IMR-90 (cell line): ENCODE measurements at places on chromosomes 1 and 21.

GRCh38 chr1:183002267-183002666 lies 21.0 kb upstream of the LAMC1 start:
- no peak overlapping the region for H3K27ac ChIP-seq
- H3K27me3 ChIP-seq: no peaks in the 10 kb centered on the region
- H3K4me3 ChIP-seq: no peak overlapping the region
- peaks cover 1% of the 10 kb centered on the region; the same call in 1 of the 2 replicates for H3K4me1 ChIP-seq

- no peak for DNase-seq
- H3K27ac ChIP-seq: no peak overlapping the region
- no peaks in the 10 kb centered on the region for H3K4me1 ChIP-seq
- H3K36me3 ChIP-seq: no peaks in the 10 kb centered on the region
- H3K27me3 ChIP-seq: no peaks in the 10 kb centered on the region
Measured at GRCh38 chr1:18511149-18511873, 30.6 kb downstream of the KLHDC7A start.

DNA sequence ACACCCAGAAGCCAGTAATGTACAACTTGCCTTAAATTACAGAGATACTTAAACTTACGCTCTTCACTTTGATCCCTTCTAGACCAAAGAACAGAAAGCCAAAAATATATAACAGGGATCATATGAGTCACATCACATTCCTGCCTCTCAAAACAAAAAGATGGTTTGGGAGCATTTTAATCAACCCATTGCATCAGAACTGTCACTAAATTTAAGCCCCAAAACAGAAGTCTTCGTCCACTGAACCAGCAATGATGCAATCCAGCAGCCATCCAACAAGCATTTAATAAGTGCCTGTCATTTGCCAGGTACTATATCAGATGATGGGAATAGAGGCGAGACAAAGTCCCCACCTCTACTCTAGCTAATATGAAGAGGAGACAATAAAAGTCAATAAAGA lies 42.7 kb upstream of the GLIS1 start:
- DNase-seq: peak; percentile 44
- no peaks in the 10 kb centered on the region for H3K27me3 ChIP-seq
- peaks cover 2% of the 10 kb centered on the region; the same call in 1 of the 2 replicates for H3K4me1 ChIP-seq
- no peak overlapping the region for H3K4me3 ChIP-seq

DNA sequence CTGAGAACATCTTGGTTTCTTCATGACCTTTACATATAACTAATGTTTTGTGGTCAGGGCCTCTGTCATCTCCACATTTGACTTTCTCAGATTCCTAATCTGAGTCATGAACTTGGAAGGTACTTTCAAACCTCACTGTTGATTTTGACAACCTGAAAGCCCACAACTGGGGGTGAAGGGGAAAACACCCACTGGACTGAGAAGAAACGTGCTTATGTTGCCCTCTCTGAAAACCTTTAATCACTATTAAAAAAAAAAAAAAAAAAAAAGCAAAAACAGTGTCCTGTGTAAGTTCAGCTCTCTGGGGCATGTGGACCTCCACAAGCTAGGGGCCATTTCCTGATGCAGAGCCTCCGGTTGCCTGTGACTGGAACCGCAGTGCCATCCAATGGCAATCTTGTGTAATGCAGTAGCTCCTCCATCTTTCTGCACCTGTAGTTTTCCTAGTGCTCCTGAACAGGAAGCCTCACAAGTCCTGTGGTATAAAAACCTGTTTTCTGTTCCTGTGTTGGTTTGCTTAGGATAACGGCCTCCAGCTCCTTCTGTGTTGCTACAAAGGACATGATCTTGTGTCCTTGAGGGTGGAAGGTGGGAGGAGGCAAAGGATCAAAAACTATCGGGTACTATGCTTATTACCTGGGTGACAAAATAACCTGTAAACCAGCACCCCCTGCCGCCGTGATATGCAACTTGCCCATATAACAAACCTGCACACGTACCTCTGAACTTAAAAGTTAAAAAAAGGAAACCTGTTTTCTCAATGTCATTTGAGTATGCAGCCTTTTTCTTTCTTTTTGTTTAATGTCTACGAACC lies 124.5 kb downstream of the ZNF648 start:
- H3K27me3 ChIP-seq: no peaks in the 10 kb centered on the region
- DNase-seq: no peak
- H3K36me3 ChIP-seq: no peaks in the 10 kb centered on the region
- H3K4me1 ChIP-seq: no peaks in the 10 kb centered on the region
- H3K27ac ChIP-seq: no peak overlapping the region

- no peaks in the 10 kb centered on the region for H3K27me3 ChIP-seq
- DNase-seq: peak; percentile 42
- H3K36me3 ChIP-seq: 0 out of 2 replicates have a peak, but pooled peaks cover 2% of the 10 kb centered on the region
- no peak overlapping the region for H3K4me3 ChIP-seq
- H3K4me1 ChIP-seq: peaks cover 6% of the 10 kb centered on the region
- no peak overlapping the region for H3K27ac ChIP-seq
Measured at GRCh38 chr1:85413169-85413568, 51.8 kb downstream of the DDAH1 start.
